ENCODE measurements at places on chromosomes 2 and 18. TPM values are rescaled to one million over a fixed set of nuclear protein-coding genes. Genes with fewer than 3 reads are reported as not detected.

Gene ANTXR1
- 81.0 TPM for polyA plus RNA-seq

Gene GPBAR1
- polyA plus RNA-seq, result 2.7 TPM

Gene C2orf78
- polyA plus RNA-seq, result not detected

Gene TRIP12
- polyA plus RNA-seq, result 173 TPM

Gene NYAP2
- 0.04 TPM for polyA plus RNA-seq

Gene DSC3
- polyA plus RNA-seq, result 3.7 TPM

Gene IL36RN
- not detected for polyA plus RNA-seq

Gene PMS1
- polyA plus RNA-seq, result 31.7 TPM

Gene DCC
- polyA plus RNA-seq, result 8.0 TPM

DNA sequence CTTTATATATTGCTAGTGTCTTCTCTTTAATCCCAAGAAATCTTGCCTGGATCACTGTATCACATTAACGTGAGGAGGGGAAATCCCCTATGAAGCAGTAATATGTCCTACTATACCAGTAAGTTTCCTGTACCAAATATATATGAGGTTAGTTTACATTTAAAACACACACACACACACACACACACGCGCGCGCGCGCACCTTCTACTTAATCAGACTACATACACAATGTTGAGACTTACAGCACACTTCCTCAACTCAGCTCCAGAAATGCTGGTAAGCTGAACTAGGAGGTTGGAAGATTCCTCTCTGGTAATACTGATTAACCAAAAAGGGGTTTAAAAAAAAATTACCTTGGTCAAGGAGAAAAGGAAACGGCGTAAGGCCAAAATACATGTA lies 49.3 kb downstream of the USP34 start:
- DNase-seq, result no peak

- DNase-seq, result no peak
Observed at GRCh38 chr2:63582873-63583272, 5.4 kb downstream of the WDPCP start.

- DNase-seq, result no peak
Observed at GRCh38 chr2:100611079-100612029, 48.6 kb downstream of the PDCL3 start.

DNA sequence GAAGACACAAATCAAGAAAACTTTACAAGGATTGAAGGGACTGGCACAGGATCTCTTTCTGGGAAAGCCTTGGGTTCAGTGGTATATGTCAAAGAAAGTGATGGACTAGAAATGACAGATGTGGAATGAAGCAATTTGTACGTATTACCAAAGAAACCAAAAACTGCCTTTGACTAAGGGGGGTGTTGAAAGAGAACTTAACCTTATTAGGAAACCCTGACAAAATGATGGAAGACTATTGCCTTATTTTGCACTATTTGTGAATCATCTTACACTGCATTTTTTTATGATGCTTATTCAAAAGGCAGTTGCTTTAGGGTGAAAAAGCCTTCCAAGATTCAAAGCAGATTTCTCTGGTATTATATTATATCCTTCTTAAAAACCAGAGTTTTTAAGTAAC lies 4.0 kb downstream of the TSGA10 start:
- DNase-seq, result no peak

- no peak for DNase-seq
Observed at GRCh38 chr2:180992994-180993393, 12.6 kb downstream of the UBE2E3 start.

DNA sequence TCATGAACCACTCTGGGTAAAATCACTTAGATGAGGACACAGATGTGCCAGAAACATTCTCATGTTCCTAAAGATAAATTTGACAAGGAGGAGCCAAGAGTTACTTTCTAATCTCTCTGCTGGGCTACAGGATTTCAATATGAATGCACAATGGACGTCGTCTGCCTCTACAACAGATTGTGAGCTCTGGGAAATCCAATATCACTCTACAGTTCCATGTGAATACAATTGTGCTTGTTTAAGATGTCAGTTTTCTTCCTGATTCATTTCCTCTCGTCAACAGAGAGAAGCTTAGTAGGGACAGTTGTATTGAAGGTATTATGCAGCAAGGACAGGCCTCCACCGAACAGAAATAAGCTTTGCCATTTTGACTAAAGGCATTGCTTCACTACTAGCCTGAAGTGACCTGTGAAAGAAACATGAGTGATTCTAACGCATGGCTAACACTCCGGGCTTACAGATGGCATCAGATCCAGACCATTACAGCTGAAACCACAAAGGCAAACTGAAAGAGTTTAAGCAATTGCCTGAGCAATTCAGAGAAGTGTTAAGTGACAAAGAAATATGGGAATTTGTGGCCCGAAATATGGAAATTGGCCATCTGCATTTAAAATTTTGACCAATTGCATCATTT lies 1591.5 kb downstream of the LRP1B start:
- DNase-seq, result no peak

GRCh38 chr2:70141212-70141901 lies 49.5 kb downstream of the C2orf42 start:
- DNase-seq, result peak; percentile 84

DNA sequence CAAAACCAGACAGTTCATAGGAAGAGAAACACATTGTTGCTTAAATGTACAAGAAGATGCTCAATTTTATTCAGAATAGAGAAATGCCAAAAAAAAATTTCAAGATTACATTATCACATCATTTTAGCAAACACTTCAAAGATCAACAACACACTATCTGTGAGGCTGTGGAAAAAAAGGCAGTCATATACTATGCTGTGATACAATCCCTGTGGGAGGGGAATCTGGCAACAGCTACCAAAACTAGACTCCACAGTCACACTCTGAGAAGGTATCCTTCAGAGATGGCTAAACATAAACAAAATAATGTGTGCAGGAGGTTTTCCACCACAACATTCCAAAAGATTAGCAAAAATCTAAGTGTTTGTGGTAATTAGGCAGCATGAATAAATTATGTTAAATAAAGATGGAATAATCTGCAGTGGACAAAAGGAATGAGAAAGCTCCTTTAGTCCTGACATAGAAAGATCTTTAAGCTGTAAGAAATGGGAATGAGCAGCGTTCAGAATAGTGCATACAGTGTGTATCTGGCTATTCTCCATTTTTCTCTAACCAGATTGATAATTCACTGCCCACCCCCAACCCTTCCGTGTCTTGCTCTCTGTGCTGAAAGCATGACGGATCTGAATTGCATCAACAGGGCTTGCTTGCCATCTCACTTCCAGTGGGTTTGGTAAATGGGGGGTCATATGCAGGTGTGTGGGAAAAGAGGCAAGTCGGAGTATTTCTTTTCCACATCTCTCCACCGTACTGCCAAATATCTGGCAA lies 329.6 kb downstream of the MBD2 start:
- no peak for DNase-seq

DNA sequence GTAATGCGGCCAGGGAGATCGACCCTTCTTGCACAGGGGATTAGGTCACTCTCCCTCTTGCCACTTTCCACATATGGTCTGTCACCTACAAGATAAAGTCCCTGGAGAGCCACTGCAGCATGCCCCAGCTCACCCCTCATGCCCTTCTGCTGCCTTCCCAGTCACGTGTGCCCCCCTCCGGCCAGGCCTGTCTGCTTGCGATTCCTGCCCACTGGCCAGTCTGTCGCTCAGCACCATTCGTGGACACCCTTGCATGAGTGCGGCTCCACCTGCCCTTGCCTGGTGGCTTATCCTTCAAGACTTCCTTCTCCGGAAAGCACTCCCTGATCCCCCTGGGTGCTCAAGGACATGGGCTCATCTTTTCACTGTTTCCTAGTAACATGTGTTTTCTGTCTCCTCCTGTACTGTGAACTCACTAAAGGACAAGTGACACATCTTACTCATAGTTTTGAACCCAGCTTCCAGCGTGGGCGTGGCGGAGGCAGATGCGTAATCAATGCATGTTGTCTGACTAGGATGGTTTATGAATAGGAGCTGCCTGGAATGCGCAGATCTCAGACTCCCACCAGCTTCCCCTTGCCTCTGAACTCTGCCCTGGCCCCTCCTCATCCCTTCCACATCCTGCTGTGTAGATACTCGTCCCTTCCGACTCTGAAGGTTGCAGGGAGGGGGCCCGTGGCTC lies 7.8 kb upstream of the NT5DC4 start:
- DNase-seq, result no peak

GRCh38 chr2:159573846-159574606 lies 42.3 kb downstream of the BAZ2B start:
- DNase-seq, result no peak

- DNase-seq, result no peak
Observed at GRCh38 chr18:57437766-57438671, 2.8 kb downstream of the ONECUT2 start.

- no peak for DNase-seq
Observed at GRCh38 chr2:197908156-197908555, 103.8 kb downstream of the PLCL1 start.

DNA sequence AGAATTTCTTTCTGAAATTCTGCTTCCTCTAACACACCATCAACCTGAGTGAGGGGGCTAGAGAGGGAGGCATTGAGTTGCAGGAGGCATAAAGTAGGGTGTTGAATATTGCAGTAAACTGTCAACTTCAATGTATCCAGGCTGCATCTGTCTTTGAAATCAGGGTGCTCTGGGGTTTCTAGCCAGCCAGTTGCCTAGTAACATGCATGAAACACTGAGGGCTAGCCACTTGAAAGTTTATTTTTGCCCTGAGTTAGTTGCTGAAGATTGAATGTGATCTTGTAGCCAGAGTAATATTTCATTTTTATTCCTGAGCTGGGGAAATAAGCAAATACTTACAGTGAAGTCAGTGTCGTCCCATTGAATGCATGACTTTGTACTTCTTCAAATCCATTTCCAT lies 41.9 kb downstream of the LHCGR start:
- DNase-seq, result no peak

- peak; percentile 75 for DNase-seq
Observed at GRCh38 chr2:201203916-201204654, 21.1 kb downstream of the CASP10 start.

DNA sequence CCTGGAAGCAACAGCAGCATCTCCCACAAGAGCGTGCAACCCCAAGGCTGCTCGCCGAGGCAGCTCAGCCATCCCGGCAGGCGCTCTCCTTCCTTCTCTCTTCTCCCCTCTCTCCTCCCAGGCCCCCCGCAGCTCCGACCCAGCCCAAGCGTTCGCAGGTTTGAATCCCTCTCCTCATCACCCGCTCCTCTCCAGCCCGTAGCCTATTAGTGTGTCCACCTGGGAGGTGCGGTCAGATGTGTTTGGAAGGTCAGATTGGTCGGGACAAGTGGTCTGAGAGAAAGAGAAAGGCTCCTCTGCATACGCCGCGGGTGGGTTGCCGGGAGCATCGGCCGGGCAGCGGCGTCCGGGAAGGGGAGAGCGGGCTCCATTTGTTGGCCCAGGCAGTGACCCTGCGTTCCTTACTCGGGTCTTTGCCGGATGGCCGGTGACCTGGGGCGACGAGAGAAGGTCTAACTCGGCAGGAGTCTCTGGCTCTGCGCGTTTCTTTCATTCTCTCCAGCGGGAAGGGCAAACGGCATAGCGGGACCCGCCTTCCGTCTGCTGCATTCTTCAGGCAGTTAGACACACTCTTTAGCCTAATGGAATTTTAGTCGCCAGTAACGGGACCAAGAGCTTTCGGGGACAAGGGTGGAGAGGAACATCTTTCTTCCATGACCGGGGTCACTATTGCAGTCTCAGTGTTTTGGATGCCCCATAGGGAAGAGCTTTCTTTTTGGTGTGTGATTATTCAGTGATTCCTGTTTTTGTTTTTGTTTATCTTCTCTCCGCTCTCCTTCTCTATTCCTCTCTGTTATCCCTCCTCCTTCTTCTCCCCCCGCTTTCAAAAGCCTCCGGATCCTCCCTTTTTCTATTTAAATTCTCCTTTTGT lies 1.1 kb upstream of the TMEFF2 start:
- DNase-seq, result no peak
